ENCODE measurements at places on chromosomes 3 and 15.

DNA sequence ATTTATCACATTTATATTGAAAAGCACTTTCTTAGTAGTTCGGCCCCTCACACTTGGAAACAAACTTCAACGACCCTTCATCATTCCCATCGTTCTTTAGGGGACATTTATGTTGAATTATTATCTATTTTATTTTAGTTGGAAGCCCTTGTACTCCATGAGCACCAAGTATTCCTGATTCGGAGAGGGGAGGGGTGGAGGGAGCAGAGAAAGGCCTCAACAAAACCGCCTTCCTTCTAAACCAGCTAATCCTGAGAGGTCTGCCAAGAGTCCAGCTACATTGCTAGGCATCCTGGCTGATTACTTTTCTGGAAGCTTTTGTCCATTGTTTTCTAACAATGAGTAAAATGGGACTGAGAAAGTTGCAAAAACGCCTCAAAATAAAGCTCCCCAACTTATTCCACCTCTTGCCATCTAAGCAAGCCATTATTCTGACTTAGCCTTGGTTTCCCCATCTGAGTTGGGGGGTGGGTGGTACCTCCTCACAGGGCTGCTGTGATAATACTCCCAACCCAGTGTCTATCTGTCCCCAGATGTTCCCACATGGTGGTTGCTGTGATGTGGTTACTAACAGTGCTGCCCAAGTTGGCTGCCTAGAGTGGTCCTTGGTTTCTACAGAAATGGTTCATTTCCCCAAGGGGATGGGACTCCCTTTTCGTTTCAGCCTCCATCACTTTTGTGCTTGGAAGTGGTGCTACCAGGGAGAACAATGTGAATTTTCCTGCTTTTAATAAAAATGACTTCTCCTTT, 1.2 kb upstream of the TMEM158 start:
- DNase-seq = no peak

- no peak for DNase-seq
Measured at GRCh38 chr15:67746022-67746421, 79.3 kb upstream of the SKOR1 start.

DNA sequence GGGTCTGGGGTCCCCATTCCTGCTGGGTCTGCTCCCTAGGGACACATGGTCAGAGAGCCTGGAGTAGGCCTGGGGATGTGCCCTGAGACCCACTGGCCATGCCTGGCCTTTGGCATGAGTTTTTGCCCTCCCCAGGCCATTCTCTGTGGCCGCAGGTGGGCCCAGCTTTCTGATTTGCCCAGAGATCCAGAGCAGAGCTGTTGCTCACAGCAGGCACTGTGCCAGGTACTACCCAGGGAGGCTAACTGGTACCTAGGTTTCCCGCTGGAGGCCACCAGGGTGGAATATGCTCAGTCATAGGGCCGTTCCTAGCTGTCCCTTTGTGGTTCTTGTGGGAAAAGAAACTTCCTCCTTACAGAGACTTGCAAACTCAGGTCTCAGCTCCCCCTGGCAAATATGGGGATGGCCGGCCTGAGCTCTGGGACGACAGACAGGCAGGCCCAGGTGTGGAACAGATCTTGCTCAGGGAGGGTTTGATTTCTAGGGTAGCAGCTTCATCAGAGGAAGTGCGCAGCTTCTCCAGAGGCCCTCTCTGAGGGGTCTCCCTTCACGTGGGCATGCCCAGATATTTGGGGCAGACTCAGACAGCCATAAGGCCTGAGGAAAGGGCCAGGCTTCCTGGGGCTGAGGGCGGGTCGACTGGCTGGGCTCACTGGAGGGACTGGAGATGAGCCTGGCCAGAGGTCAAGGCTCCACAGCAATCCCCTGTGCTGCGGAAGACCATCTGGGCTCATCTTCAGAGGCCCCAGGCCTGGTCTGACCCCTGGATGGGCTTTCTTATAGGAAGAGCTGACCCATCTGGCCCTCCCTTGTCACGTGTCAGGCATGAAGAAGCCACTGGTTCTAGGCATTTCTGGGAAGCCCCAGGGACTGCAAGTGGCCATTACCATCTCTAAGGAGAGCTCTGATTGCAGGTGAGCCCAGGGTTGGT, 28.0 kb downstream of the ACAA1 start:
- DNase-seq = no peak

GRCh38 chr3:151560738-151561137, 99.9 kb upstream of the IGSF10 start:
- DNase-seq = no peak

- no peak for DNase-seq
Measured at GRCh38 chr3:126087552-126088175, 3.7 kb upstream of the SLC41A3 start.

- DNase-seq = no peak
Measured at GRCh38 chr3:13846716-13847570, 32.9 kb downstream of the WNT7A start.

DNA sequence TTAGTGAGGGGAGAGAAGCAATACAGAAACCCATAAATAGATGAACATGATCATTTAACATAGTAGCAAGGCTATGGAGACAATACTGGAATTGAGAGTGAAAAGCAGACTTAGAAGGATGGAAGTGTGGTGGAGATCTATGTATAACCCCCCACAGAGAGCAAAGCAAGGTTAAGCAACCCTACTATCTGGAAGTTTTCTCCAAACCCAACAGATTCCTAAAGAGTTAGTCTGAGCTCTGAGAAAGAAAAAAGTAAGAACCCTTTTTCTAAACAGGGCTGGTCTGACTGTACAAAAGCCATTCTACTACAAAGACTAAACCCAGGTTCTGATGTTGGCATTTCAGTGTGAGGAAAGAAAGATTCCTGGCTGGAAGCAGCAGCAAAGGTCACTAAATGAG, 153.2 kb downstream of the WNT5A start:
- no peak for DNase-seq

DNA sequence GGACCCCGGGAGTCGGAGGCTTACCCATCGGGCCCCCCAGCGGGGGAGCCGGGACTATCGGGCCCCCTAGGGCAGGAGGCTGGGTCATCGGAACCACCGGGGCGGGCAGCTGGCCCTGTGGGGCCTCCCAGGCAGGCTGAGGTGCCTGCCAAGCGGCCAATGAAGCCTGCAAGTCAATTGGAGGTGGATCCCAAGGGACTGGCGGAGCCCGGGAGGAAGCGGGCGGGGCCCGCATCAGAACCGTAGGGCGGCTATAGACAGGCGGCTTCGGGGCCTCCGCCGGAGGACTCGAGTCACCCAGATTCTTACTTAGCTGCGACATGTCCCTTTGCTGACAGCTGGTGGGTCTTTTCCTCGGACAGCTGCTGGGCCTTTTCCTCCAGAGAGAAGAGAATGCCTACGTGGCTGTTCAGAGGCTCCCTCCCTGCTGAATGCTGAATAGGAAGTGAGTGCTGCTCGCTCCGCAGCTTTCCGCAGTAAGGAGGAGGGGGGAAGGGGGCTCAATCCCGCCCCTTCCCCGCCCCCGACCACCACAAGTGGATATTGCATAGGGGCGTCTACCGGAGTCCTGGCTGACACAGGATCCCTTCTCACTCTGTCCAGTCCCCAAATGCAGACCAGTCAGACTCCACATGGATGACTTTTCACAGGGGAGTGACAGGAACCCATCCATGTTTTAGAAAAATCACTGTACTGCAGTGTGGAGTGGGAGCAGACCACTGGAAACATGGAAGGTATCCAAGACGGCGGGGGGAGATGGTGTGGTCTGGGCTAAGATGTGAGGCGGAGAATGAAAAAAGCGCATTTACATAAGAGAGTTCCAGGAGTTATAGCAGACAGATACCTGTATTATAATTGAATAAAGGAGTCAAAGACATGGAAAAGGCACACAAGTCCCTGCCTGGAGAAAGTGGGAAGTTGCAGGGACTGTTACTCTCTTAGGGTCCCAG, at the start of gene MAGEL2:
Gene MAGEL2, minus strand, starts transcription at position 447 of the 950 bp plus-strand sequence. Its CDS starts 125 bp downstream, at position 322.
- DNase-seq = no peak

DNA sequence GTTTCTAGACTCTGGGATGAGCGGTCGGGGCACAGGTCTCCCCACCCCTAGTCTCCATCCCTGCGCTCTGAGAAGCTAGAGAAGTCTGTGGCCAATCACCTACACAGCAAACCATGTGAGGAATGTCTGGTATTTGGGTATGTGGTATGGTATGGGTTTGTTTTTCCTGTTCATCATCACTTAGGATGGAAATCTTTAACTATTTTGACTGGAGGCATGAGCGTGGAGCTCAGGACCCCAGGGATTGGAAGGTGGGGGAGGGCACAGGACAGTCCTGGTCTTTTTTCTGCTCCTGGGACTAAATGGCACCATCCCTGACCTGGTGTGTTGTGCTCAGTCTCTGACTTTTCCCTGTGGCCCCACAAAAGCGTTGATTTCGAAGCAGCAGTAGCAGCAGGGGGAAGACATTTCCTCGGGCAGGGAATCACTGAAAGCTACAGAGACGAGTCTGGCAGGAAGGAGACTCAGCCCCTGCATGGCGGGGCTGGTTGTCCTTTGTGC, 191.7 kb upstream of the TPM1 start:
- no peak for DNase-seq

- no peak for DNase-seq
Measured at GRCh38 chr3:88626456-88627120, 476.8 kb downstream of the C3orf38 start.

DNA sequence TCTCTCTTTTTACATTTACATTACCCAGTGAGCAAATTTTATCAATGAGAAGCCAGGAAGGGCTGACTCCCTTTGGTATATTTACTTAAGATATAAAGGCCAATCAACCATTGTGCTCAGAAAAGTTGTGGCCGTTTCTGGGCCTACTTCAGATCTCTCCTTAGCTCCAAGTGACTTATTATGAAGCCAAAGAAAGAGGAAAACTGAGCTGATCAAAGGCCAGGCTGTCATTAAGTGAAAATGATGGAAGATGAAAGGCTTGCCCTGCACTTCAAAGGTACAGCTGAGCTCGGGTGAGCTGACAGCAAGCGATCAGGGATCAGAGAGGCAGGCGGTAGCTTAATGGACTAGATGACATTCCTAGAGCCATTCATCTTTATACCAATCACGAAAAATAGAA, 24.8 kb downstream of the VGLL4 start:
- no peak for DNase-seq

GRCh38 chr15:65305150-65305758, 777 bp downstream of the RNU5B-1 start:
- DNase-seq = no peak

GRCh38 chr3:48151058-48151806, 37.0 kb downstream of the CDC25A start:
- DNase-seq = peak; percentile 72

- DNase-seq = no peak
Measured at GRCh38 chr15:101210058-101210457, 41.8 kb downstream of the CHSY1 start.

GRCh38 chr3:78728406-78729145, 1039.2 kb downstream of the ROBO1 start:
- no peak for DNase-seq

DNA sequence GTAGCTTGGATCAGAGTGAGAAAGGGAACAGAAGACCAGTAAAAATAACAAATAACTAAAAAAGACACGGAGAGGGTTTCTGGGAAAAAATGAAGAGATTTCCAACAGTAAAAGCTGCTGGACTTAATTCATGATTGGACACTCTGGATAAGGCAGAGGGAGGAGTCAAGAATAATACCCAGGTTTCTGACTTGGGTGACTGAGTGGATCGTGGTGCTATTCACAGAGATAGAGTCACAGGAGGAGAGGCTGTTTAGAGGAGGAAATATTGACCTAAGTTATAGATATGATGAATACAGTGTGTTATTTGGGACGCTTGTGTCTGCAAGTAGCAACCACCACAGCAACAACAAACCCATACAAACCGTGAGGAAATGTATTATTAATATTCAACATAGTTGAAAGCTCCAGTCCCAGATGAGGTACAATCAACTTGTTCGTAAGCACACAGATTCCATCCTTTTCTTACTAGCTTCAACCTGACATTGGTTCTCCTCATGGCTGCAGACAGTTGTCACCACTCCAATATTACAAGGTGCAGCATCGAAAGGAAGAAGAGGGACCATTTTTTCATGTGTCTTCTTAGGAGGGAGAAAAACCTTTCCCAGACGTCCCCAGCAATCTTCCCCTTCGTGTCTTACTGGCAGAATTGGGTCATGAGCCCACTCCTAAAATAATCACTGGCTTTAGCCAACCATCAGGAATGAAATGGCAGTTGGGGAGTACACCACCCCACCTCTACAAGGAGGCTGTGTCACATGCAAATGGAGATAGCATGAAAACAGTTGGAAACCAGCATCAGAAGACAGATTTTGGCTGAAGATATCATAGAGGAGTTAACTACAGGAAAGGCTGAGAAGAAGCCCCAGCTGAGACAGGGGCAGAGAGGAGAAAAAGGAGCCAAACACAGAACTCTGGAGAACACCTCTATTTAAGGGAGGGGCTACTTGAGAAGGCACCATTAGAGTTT, 387.8 kb downstream of the SHQ1 start:
- no peak for DNase-seq

- no peak for DNase-seq
Measured at GRCh38 chr3:139555249-139555648, 15.7 kb upstream of the RBP1 start.

DNA sequence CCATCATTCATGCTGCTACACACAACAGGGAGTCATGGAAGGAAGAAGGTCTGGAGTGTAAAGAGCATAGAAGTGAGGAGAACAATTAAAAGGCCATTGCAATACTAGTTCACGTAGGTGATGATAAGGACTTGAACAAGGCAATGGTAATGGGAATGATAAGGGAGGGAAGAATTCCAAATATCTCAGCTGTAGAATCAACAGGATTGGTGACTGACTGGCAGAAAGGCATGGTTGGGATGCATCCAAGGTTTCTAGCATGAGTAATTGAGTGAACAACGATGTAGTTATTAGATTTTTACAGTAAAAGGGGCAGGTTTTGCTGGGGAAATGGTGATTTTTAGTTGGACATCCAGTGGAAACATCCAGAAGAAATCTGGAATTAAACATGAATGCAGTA, 2.4 kb upstream of the SEC62 start:
- no peak for DNase-seq

GRCh38 chr15:56074481-56075265, 81.3 kb upstream of the NEDD4 start:
- no peak for DNase-seq

GRCh38 chr3:98188545-98188944, 22.0 kb downstream of the OR5H15 start:
- no peak for DNase-seq

DNA sequence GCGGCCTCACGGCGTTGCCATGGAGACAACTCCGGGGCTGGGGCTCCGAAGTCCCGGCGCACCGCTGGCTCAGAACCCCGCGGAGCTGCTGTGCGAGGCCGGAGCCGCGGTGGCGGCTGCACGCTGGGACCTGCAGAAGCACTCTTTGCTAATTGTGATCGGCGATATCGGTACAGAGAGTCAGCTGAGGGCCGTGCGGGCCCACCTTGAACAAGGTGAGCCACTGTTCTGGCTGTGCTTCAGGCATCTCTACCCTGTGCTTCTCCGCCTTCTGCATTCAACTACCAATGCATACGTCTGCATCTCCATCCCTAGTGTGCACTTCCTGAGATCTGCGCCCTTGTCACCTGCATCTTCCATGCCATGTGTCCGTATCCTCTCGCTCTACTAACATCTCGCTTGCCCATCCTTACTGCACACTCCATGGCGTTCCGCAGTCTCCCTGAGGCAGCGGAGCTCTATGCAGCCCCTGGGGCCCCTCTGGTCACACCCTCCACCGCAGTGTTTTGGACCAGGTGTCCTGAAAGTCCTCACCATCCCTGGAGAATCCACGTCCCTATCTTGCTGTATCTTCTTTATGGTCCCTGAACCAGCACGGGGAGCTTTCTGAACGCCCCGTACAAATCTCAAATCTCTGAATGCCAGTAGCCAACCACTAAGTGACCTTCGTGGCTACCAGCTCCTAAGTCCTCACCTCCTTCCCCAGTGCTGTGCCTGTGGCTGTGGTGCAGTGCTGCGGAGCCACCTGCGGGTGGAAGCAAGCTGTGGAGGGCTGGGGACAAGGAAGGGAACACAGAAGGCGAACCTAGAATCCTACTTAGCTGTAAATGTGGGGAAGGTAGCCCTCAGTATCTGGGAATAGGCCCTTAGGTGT, 6.2 kb upstream of the MAP1A start:
- DNase-seq = no peak

Measured in GM18507 (cell line).